ENCODE measurements at places on chromosomes 1 and 21. TPM values are rescaled to one million over a fixed set of nuclear protein-coding genes. Genes with fewer than 3 reads are reported as not detected.

REG4 gene
- not detected for total RNA-seq

RNF207 gene
- total RNA-seq = 10.8 TPM

SLC6A9 gene
- 14.5 TPM for total RNA-seq

SPOCD1 gene
- total RNA-seq = 5.3 TPM

PLA2G5 gene
- total RNA-seq = not detected

SPRR3 gene
- not detected for total RNA-seq

CRYBG2 gene
- total RNA-seq = 1.2 TPM

All from A549 treated with CORT108297 at 1 μM for 4 hours (cell line).